ENCODE measurements at places on chromosomes 16 and 17.

DNA sequence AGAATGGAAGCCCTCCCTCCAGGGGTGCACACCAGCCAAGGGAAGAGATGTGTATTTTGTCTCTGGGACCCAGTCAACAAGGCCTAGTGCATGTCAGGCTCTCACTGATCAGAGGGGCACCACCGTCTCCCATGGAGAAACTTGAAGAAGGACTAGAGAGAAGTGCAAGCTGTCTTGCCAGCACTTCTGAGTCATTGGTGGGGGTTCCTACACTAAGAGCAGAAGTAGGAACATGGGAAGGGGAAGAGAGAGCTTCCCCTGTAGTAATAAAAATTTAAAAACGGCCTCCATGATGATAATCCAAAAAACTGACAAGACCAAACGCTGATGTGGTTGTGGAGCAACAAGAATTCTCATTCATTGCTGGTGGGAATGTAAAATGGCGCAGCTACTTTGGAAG is 46.3 kb downstream of the DYNLRB2 start:
- no peak for DNase-seq

- no peak for DNase-seq
These were observed 837 bp upstream of the PER1 start for GRCh38 chr17:8153031-8153451.

- no peak for DNase-seq
These were observed 25.5 kb downstream of the SERPINF1 start for GRCh38 chr17:1787301-1787902.

DNA sequence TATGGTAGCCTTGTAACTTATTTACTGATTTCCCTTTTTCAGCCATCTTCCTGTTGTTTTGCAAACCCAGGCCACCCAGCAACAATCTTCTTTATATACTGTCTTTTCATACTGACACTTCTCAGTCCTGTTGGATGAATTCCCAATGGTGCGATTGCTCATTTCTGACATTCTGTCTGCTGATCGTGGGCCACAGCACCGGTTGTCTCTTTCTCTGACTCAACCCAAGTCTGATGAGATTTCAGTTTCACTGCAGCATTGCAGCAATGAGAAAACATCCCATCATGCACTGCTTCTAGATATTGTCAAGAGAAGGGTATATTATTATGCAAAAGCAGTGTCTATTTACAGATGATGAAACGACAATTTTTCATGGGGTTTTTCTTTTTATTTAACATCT is 349.2 kb upstream of the HSBP1 start:
- no peak for DNase-seq

- DNase-seq = no peak
These were observed 424.7 kb downstream of the CDH13 start for GRCh38 chr16:83051451-83051850.

DNA sequence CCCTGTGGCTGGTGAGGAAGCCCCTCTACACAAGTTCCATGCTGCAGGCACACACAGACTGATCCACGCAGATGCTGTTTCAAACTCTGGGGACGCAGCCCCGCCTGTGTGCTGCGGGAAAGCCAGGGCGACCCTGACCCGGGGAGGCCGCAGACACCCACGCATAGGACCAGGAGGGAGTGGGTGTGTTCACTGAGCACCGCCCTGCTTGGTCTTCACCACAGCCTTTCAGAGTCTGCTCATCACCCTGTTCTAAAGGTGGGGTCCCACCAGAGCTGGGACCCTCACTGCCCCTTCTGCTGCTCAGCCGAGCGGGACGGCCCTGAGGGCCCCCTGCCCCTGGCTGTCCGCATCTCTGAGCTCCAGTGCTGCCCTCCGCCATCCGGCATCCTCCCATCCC is 7.5 kb downstream of the TSPAN10 start:
- no peak for DNase-seq

DNA sequence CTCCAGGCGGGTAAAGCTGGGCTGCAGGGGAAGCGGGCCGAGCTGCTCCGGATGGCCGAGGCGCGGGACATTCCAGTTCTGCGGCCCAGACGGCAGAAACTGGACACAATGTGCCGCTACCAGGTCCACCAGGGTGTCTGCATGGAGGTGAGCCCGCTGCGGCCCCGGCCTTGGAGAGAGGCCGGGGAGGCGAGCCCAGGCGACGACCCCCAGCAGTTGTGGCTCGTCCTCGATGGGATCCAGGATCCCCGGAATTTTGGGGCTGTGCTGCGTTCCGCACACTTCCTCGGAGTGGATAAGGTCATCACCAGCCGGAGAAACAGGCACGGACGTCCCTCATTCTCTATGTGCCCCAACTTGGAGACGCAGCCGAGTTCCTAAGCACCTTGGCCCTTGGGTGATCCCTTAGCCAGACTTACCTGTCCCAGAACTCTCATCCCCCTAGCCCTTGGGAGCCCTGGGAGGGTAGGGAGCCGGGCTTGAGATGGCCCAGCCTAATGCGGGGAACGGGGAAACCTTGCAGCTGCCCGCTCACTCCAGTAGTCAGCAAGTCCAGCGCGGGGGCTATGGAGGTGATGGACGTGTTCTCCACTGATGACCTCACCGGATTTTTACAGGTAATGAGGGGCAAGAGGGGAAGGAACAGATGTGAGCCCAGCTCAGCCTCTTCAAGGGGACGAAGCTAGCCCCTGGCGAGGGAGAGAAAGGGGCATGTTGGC is 806 bp downstream of the MRM1 start:
- no peak for DNase-seq

DNA sequence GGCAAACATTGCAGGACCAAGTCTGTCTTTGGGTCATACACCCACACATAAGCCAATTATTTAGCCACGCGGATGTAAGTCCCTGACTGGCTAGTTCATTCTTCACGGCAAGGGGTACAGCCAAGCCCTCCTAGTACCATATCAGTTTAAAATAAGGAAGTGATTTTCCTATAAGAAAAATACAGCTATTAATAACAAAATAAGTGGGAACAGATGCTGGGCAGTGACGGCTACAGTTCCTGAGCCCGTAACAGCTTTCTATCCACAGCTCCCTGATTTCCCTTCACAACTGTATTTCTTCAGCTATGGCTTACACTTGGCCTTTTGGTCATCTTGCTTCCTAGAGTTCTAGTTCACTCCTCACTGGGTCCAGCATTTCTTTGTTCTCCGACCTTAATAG is 542.4 kb upstream of the C16orf82 start:
- no peak for DNase-seq

DNA sequence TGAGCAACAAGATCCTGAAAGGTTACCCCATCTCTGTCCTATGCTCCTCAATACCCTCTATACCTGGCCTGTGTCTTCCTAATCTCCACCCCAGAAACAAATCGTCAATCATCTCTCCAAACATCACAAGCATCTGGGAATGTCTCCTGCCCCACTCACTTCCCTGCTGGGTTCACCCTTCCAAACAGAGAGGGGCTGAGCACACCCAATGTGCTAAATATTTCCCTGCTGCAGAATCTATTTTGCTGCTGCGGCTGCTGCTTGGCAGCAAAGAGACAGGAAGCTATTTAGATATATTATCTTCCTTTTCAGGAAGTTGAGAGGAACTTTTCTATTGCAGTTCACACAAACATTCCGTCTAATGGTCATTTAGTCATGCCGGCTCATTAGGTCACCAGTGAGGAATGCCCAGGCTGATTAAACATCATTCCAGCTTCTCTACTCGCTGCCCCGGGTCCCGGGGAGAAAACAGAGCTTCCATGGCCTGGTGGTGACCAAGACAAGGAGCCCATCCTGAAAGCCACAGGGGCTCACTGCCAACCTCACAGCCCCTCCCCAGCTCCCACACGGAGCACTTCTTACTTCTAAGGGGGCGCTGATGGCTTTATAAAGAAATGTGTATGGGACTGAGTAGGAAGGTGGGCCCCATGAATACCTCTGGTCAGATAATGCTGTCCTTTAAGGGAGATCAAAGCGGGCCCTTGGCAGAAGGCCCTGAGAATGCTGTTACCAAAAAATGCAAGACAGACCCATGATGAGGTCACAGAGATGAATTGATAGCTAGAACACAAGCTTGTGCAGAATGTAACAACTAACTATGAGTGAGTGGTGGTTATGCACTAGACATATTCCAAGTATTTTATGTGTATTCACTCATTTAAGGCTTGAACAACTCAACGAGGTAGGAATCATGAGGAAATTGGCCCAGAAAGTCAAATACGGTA is 218.3 kb downstream of the SOX9 start:
- no peak for DNase-seq

DNA sequence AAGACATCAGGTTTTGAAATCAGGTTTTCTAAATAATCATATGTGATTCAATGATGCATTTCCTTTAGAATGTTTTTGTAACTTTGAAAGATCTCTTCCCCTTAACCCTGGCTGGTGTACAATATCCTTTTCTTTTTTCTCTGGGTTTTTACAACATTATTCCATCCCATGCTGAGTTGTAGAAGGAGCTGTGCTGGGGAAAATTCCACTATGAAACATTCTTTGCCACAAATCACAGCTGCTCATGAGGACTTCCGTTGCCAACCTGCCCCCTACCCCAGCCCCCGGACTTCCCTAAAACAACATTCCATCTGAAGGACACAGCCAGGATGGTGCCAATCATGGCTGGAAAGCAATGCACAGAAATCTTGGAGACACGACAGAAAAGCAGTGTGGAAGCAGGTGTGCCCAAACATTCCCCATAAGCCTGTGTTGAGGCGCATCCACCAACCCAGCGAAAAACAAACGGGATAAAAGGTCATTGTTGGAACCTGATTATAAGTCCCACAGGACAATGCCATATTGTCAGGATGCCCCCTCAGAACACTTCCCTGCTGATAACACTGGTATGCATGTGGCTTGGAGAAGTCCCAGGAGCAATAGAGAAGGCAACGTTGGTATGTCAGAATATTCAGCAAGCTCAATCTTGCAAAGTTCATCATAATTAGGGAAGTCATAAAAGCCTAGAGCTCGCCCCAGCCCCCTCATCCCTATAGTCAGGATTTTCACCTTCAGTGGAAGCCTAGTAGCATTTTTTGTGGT is 475.0 kb downstream of the HS3ST3B1 start:
- DNase-seq = no peak

DNA sequence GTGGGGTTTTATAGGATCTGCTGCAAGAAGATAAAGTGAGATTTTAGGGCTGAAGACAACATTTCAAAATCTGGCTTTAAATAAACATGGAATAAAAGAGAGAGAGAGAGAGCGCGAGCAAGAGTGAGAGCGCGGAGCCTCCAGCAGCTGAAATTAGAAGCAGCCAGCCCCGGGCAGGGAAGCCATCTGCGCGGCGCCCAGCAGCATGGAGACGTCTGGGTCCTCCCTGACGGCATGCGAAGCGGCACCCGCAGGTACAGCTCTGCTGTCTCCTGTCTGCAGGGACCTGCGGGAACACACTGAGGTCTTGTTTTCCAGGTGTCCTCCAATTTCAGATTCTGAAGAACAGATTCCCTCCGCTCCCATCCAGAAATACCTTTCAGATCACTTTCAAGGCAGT is 7.9 kb upstream of the BAIAP2 start:
- no peak for DNase-seq
